ENCODE measurements at places on chromosomes 4 and X.

- DNase-seq, result no peak
These were observed 107.7 kb upstream of the RPS6KA3 start for GRCh38 chrX:20374450-20374849.

DNA sequence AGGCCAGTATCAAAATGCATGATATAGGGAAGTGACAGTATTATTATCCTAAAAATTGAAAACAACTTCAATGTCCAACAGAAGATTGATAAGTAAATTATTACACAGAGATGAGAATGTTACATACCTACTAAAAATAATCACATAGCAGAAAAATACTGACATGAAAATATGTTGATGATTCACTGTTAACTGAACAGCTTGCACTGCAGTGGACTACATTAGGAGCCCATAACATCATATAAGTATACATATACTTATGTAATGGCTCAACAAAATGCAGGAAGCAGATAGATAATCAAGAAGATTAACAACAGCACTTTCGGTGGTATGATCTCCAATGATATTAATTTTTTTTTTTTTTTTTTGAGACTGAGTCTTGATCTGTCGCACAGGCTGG is 7.1 kb downstream of the CLOCK start:
- no peak for DNase-seq

GRCh38 chrX:111431001-111431400 is 19.0 kb upstream of the DCX start:
- no peak for DNase-seq

GRCh38 chrX:9902656-9903055 is 64.5 kb upstream of the CLDN34 start:
- no peak for DNase-seq

DNA sequence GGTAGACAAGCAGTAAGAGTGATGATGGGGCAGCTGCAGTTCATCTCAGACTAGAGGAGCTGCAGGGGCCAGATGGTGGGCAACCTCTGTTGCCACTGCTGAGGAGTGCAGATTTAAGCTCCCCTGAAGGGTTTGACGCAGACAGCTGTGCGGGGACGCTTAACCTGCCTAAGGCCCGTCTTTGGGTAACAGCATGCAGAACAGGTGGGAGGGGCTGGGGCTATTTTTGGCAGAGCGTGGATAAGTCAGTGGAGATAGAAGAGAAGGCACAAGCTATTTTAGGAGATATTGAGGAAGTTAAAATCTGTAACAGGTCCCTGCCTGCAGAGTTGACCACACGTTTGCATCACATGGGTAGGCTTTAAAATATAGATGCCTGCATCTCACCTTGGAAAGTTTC is 10.5 kb downstream of the CD99 start:
- no peak for DNase-seq

- no peak for DNase-seq
These were observed 112.4 kb upstream of the CXCL13 start for GRCh38 chr4:77493120-77493752.

GRCh38 chrX:115616943-115617563 is 56.1 kb downstream of the PLS3 start:
- no peak for DNase-seq

DNA sequence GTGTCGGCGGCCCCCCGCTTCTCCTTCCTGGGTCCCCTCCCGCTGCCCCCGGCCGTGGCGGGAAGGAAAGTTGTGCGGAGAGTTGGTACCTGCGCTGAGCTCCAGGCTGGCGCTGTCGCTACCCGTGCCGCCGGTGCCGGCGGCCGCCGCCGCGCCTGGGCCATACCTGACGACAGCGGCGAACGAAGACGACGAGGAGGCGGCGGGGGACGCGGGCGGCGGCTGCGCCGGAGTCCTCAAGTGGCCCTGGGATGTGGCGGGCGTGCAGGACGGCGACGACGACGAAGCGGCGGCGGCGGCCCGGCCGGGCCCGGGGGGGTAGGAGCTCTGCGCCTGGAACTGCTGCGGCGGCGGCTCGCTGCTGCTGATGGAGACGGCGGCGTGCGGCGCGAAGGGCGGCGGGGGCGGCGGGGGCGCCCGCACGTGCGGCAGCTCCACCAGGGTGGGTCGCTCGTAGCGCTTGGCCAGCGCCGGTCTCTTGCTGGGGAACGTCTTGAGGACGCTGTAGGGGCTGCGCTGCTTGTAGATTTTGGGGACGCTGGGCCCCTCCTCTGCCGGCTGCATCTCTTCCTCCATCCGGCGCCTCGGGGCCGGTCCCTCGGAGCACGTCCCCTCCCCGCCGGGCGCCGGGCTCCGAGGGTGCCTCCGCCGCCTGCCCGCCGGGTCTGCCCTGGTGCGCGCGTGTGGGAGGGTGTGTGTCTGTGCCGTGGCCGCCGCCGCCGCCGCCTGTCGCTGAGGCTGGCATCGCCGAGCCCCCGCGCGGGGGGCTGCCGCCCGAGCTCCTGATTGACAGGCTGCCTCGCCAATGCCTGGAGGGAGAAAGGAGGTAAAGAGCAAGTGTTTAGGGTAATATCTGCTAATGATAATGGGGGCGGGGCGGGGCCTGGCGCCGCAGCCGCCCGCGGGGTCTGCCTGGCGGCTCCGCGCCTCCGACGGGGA is 618 bp downstream of the BEND4 start:
- peak; percentile 15 for DNase-seq

GRCh38 chrX:148938348-148938747 is 437.9 kb downstream of the AFF2 start:
- no peak for DNase-seq

- DNase-seq, result no peak
These were observed 16.9 kb upstream of the TMSB4X start for GRCh38 chrX:12958059-12958458.

DNA sequence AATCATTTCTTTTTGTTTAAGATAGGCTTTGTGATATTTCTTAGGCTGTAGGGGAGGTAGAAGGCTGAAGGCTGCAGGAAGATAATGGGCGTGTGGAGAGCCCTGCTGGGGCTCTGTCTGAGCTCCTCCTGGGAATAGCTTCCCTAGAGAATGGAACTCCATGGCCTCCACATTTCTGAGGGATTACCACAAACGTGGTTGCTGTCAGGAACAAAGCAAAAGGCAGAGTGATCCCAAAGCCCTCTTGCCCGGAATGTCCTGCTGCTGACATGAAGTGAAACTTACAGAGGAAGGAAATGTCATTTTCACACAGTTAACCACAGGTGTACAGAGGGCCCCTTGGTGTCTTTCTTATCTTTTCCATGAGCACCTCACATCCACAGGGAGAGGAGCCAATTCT is 89.3 kb downstream of the DDIT4L start:
- DNase-seq, result no peak

DNA sequence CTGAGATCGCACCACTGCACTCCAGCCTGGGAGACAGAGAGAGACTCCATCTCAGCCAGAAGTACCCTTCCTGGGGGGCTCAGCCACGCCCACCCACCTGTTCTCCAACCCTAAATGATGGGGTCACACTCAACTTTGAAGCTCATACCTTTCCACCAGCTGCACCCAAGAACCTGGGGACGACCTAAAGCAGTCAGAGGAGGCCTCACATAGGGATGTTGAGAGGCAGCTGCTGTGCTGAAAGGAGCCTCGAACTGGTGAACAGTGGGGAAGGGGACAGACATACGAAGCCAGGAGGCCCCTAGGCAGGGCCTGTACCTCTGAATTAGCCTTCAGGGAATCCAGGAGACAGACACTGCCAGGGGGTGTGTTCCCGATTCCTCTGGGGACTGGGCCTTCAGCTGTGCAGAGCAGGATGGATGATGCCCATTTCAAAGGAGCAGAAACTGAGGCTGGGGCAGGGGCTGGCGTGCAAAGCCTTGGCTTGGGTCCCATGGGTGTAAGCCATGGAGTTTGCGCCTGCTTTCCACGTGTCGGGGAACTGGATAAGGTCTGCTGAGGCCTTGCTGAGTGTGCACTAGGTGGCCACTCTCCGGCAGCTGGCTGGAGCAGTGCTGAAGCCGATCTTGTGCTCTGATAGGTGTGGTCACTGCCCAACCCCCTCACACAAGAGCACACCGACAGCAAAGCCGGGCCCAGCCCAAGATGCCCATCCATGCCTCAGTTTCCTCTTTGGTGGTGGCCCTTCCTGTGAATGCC is 130.8 kb downstream of the CPZ start:
- DNase-seq, result no peak

- DNase-seq, result no peak
These were observed 180.9 kb upstream of the AGTR2 start for GRCh38 chrX:115989686-115990085.

DNA sequence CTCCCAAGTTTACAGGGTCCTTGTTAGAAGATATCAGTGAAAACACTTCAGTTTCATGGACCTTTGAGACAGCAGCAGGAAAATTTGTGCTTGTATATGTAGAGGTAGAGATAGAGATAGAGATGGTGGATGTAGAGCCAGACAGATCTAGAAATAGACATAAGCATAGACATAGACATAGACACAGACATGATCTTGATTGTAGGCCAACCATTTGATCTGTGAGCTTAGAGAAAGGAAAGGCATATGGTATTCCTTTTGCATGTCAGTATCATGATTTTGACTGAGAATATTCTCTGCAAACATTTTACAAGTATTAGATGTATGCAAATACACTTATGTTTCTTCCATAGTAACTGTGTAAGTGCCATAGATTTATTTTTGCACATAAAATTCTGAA is 65.0 kb downstream of the PRKG2 start:
- no peak for DNase-seq

- DNase-seq, result no peak
These were observed 114.7 kb downstream of the AFF1 start for GRCh38 chr4:87049508-87049907.

DNA sequence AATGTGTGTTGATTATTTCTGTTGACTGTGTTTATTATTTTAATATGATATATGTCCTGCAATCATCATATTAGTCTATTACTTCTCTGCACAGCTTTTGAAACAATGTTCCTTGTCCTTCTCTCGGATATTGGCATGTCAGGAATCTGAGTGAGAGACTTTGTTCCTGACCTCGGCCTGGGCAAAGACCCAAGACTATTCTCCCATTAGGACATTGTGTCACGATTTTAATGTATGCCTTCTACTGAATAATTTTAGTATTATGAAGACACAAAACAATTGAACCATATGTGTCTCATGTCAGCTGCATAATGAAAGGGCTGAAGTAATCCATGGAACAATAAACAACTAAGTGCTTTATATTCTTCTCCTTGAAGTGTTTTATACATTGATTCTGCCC is 580.8 kb upstream of the TENM3 start:
- DNase-seq, result no peak

DNA sequence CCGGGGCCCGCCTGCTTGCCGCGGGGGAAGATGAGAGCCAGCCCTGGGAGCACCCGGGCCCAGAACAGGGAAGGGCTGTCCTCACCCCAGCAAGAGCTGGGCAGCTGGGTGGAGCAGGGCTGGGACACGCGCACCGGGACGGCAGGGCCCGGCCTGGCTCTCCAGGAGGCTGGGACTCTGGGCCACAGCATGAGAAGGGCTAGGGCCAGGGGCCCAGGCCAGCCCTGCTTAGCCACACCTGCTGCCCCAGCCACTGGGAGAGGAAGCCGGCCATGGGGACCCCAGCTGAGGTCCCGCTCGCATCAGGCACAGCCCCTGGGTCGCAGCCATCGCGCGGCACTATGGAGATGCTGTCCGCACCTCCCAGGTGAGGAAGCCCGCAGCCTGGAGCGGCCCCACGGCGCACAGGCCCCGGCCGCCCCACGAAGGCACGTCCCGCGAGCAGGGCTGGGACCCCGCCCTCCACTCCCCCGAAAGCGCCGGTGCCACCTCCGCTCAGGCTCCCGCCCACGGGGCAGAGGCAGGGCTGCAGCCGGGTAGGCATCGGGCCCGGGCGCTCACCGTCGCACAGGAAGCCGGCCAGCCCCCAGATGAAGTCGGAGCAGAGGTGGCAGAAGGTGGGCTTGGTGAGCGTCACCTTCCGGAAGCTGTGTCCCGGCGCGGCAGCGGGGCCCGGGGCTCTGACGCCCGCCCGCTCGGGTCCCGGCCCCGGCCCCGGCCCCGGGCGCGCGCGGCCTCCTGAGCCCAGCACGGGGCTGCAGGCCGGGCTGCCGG is 531 bp downstream of the DGKQ start:
- DNase-seq, result peak; percentile 63

DNA sequence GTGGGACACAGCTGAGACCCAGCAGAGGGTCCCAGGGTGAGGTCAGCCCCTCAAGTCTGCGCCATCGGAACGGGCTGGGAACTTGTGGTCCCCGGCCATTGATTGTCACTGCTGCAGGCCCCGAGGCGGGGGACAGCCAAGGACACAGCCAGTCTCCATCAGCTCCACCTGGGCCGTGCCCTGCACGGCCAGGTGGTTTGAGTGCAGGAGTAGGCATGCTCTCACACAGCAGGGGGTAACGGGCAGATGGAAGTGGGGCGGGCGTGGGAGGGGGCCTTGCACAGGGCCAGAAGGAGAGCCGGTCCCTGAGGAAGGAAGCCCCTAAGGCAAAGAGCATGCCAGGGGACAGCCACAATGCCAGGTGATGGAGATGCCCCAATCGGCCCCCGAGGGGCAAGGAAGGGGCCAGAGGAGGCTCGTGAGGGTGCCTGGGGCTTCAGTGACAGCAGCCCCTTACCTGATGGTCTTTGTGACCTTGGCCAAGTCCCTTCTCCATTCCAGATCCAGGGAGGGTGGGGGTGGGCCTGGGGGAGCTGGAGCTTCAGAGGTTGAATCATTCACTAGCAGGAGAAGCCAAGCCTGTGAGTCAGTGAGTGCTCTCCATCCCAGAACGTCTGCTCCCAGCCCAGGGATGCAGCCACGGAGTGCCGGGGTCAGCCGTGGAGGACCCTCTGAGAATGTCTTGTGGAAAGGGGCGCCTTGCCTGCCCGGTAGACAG is 2.3 kb downstream of the ATP2B3 start:
- DNase-seq, result no peak

GRCh38 chr4:83639849-83640493 is 104.1 kb downstream of the GPAT3 start:
- peak; percentile 26 for DNase-seq

DNA sequence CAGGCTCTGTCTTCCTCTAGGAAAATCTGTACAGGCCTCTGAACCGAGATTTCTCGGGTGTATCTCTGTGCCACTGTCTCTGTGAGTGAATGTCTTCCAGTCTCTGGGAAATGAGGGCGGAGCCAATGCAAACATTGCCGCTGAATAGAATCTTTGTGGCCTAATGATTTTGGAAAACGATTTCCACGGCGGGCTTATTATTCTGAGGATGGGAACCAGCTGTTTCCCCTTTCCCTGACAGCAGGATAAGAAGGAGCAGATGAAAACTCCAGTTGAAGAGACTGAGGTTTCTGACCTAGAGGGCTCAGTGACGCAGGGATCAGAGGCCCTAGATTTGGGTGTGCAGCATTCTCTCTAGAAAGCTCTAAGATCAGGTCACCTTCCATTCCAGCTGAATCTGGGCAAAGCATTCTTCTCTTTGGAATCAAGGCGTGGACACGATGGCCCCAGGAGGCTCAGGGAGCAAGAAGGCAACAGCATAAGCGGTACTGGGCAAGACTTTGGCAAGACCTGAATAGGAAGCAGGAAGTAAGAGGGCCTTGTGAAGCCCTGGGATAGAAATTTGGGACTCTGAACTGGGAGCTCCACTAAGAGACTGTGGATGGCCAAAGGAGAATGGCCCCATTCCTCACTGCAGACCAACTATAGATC is 47.3 kb downstream of the PJA1 start:
- DNase-seq, result no peak

DNA sequence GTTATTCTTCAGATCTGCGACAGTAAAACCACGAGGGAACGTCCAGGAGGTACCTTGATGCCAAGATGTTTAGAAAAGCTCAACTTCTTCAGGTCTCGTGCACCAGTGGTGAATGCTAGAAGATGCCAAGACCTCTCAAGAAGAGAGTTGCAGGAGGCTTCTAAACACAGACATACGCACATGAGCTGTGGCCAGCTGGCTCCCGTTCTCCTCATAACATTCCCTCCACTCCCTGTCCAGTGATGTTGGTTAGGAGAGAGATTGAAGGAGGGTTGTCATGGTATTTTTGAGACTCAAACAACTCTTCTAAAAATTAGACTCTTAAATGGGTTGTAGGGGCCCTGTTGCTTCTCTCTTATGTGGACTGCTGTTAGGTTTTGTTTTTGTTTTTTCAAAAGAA is 184.3 kb downstream of the QDPR start:
- no peak for DNase-seq

Data from stimulated activated CD8-positive, alpha-beta memory T cell treated with anti-CD3 and anti-CD28 coated beads, Interleukin-15, amount 100 ng/mL, for 4 hours (primary cell).